ENCODE measurements at places on chromosomes 4 and X.

- no peaks in the 10 kb centered on the region for H3K27me3 ChIP-seq
- peak overlapping the region; percentile 46 for H3K27ac ChIP-seq
- no peak overlapping the region for H3K4me3 ChIP-seq
- DNase-seq: no peak
Measured at GRCh38 chr4:147110473-147111367, 165.1 kb upstream of the TTC29 start.

- no peak for DNase-seq
- no peak overlapping the region for H3K27ac ChIP-seq
- no peak overlapping the region for H3K4me3 ChIP-seq
- H3K27me3 ChIP-seq: no peaks in the 10 kb centered on the region
- H3K4me1 ChIP-seq: no peaks in the 10 kb centered on the region
- peaks cover 1% of the 10 kb centered on the region for H3K36me3 ChIP-seq
Measured at GRCh38 chr4:1259966-1260365, 11.0 kb upstream of the CTBP1 start.

- no peaks in the 10 kb centered on the region for H3K27me3 ChIP-seq
- DNase-seq: no peak
- peaks cover 5% of the 10 kb centered on the region for H3K4me1 ChIP-seq
Measured at GRCh38 chrX:11406109-11406765, 113.0 kb downstream of the AMELX start.

- no peaks in the 10 kb centered on the region for H3K27me3 ChIP-seq
- peaks cover 5% of the 10 kb centered on the region for H3K36me3 ChIP-seq
- DNase-seq: no peak
- no peak overlapping the region for H3K4me3 ChIP-seq
- peaks cover 24% of the 10 kb centered on the region for H3K4me1 ChIP-seq
Measured at GRCh38 chr4:128480945-128481344, 193.3 kb upstream of the PGRMC2 start.

- no peak for DNase-seq
- no peak overlapping the region for H3K4me3 ChIP-seq
- H3K27me3 ChIP-seq: no peaks in the 10 kb centered on the region
- no peak overlapping the region for H3K27ac ChIP-seq
Measured at GRCh38 chrX:51860679-51861078, 32.7 kb upstream of the MAGED1 start.

DNA sequence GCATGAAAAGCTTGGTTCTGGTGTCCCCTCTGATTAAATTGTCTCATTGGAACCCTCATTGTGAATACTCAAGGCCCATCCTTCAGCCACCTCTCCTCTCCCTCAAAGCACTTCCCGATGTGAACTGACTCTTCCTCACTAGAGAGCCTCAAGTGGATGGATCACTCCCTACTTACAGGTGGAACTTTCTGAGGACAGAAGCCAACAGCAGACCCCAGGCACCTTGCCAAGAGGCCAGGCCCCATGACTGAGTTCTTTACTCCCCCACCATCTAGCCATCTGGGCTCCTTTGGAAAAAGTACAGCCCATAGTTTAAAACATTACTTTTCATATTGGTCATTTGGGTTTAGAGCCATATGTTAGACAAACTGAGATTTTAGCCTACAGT is 224.1 kb downstream of the SHROOM3 start:
- no peak for DNase-seq
- peak overlapping the region; percentile 86 for H3K27ac ChIP-seq
- H3K36me3 ChIP-seq: no peaks in the 10 kb centered on the region
- H3K4me1 ChIP-seq: peaks cover 40% of the 10 kb centered on the region
- no peaks in the 10 kb centered on the region for H3K27me3 ChIP-seq

DNA sequence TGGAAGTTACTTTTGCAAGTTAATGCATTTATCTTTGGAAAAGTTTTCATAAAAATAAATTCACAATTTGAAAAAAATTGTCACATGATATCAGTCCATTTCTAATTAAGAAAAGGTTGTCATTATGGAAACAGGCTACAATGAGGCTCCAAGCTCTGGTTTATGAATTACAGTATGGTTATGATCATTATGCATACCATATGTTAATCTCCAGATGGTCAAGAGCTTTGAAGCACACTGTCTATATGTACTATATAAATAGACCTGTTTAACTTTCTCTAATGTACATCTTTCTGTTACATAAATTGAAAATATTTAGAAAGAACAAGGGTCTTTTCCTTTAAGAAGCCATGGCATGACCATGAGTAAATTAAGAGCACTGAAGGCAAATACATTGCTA is 2338.8 kb downstream of the PCDH7 start:
- H3K36me3 ChIP-seq: no peaks in the 10 kb centered on the region
- H3K4me1 ChIP-seq: peaks cover 24% of the 10 kb centered on the region
- no peak overlapping the region for H3K4me3 ChIP-seq
- H3K27ac ChIP-seq: no peak overlapping the region
- H3K27me3 ChIP-seq: no peaks in the 10 kb centered on the region

DNA sequence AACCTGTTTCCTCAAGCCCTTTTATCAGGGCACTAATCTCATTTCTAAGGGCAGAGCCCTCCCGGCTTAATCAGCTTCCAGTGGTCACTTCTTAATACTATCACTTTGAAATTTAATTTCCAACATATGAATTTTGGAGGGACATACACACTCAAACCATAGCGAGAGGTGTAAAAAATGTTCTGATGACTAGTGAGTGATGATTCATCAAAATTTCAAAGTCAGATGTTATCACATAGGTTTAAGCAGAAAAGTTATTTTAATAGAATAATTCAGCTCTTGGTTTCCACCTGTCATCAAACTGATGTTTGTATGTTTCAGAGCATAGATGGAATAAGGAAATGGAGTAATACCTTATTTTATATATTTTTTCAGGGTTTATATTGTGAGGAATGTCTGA is 161.9 kb downstream of the TLL1 start:
- no peak overlapping the region for H3K4me3 ChIP-seq
- peaks cover 15% of the 10 kb centered on the region for H3K4me1 ChIP-seq
- DNase-seq: no peak
- H3K27me3 ChIP-seq: no peaks in the 10 kb centered on the region
- peaks cover 7% of the 10 kb centered on the region for H3K36me3 ChIP-seq

DNA sequence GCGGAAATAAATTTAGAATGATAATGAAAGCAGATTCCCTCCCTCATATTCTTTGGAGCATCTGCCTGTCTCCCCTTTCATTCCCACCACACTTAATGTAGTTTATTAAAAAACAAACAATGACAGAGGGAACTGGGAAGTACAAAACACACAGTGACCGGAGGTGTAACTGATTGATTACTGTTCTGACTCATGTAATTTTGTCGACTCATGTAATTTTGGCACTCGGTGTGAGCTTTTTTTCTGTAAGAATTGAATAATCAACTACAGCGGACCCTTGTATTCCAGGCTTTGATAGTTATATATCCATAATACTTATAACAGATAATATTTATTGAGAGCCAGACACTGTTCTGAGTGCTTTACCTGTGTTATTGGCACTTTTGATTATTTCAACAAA is 110.4 kb downstream of the PALLD start:
- H3K36me3 ChIP-seq: no peaks in the 10 kb centered on the region
- DNase-seq: no peak
- H3K4me3 ChIP-seq: no peak overlapping the region
- H3K27ac ChIP-seq: no peak overlapping the region

- peaks cover 13% of the 10 kb centered on the region for H3K36me3 ChIP-seq
- H3K4me1 ChIP-seq: no peaks in the 10 kb centered on the region
- no peak for DNase-seq
Measured at GRCh38 chrX:63551856-63552255, 200.7 kb upstream of the SPIN4 start.

- no peak overlapping the region for H3K4me3 ChIP-seq
- no peak overlapping the region for H3K27ac ChIP-seq
- DNase-seq: no peak
- H3K36me3 ChIP-seq: peaks cover 5% of the 10 kb centered on the region
Measured at GRCh38 chr4:151745481-151746231, 15.2 kb downstream of the GATB start.

- no peaks in the 10 kb centered on the region for H3K27me3 ChIP-seq
- H3K27ac ChIP-seq: peak overlapping the region; percentile 82
- DNase-seq: no peak
- peaks cover 7% of the 10 kb centered on the region for H3K36me3 ChIP-seq
Measured at GRCh38 chr4:66572949-66573348, 902.7 kb upstream of the EPHA5 start.
